Activated naive CD4-positive, alpha-beta T cell treated with anti-CD3 and anti-CD28 coated beads, Interleukin-2, amount 10 ng/mL, durations not matched to agents 7 days and 5 days (primary cell): ENCODE measurements at places on chromosomes 4 and X.

- no peak overlapping the region for H3K4me3 ChIP-seq
- H3K4me1 ChIP-seq, result no peaks in the 10 kb centered on the region
- no peaks in the 10 kb centered on the region for H3K27me3 ChIP-seq
- DNase-seq, result no peak
- H3K27ac ChIP-seq, result no peak overlapping the region
Measured at GRCh38 chr4:102684610-102685052, 76.1 kb downstream of the MANBA start.

DNA sequence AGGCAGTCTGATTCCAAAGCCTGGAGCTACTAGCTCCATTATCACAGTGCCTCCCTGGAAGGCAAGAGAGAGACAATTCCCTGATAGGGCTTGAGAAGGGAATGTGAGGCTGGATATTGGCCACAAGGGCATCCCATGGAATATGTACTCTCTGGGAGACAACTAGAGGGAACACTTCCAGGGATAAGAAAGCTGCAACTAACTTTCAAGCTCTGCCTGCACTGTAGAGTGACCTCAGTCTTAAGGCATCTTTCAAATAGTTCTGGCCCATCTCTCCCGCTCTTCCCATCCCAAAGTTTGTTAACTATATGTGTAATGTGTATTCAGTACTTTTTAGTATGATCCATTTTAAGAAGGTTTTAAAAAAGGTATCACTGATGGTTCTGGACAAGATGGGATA lies 13.1 kb upstream of the RNF212 start:
- H3K4me3 ChIP-seq, result no peak overlapping the region
- DNase-seq, result no peak
- H3K27ac ChIP-seq, result no peak overlapping the region
- H3K27me3 ChIP-seq, result peaks cover 38% of the 10 kb centered on the region

DNA sequence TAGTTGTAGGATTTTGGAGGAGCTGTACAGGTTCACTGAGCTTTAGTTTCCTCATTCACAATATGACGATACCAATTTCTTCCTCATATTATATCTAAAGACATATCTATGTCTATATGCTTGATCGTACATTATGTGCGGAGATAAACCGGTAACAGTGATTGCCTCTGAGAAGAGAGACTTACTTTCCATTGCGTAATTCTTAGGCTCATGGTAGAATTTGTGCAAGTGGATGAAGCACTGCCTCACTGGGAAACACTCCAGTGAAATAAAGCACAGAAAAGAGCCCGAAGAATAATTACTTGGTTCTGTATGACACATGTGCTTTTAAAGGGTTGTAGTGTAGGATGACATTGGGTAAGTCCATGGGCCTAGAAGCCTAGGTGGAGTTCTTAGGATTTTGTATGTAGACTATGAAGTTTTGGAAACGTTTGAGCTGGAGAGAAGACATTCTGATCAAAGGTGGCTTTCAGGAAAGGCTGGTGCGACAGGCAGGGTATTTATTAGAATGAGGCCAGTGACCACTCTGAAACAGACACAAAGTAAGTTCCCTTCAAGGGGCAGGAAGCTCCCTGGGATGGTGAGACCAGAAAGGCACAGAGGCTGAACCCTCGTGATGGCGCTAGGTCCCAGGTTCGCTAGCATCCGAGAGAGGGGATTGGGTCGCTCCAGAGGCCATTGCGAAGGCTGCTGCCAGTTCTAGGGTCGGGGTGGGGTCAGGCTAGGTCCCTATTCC lies 649 bp upstream of the VBP1 start:
- H3K27ac ChIP-seq, result peak overlapping the region; percentile 92
- H3K4me1 ChIP-seq, result peaks cover 22% of the 10 kb centered on the region
- peak overlapping the region; percentile 90 for H3K4me3 ChIP-seq
- peaks cover 6% of the 10 kb centered on the region for H3K36me3 ChIP-seq

GRCh38 chr4:92050875-92051274 lies 252.9 kb upstream of the GRID2 start:
- DNase-seq, result no peak
- H3K27ac ChIP-seq, result no peak overlapping the region
- no peaks in the 10 kb centered on the region for H3K27me3 ChIP-seq
- H3K4me3 ChIP-seq, result no peak overlapping the region
- H3K36me3 ChIP-seq, result no peaks in the 10 kb centered on the region

DNA sequence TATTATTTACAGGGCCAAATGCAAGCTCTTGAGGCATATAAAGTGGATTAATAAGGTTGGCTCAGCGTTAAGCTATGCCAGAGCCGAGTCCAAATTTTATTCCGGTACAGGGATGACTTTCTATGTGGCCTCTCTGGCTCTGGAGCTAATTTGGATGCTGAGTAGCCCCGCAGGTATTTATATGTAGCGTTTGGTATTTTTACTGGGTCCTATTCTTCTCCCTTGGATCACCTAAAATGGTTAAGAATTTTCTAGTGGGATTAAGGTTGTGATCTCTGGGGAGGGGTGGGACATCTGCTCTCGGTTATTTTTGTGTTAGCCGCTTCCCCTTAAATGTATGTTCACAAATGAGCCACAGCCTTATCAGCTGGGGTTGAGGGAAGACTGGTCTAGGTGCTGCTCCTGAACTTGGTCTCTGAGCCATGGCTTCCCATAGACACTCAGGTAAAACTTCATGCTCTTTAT lies 49.4 kb downstream of the FHL1 start:
- H3K36me3 ChIP-seq, result peaks cover 4% of the 10 kb centered on the region
- no peak for DNase-seq
- no peak overlapping the region for H3K4me3 ChIP-seq
- peaks cover 41% of the 10 kb centered on the region for H3K4me1 ChIP-seq
- H3K27ac ChIP-seq, result no peak overlapping the region

DNA sequence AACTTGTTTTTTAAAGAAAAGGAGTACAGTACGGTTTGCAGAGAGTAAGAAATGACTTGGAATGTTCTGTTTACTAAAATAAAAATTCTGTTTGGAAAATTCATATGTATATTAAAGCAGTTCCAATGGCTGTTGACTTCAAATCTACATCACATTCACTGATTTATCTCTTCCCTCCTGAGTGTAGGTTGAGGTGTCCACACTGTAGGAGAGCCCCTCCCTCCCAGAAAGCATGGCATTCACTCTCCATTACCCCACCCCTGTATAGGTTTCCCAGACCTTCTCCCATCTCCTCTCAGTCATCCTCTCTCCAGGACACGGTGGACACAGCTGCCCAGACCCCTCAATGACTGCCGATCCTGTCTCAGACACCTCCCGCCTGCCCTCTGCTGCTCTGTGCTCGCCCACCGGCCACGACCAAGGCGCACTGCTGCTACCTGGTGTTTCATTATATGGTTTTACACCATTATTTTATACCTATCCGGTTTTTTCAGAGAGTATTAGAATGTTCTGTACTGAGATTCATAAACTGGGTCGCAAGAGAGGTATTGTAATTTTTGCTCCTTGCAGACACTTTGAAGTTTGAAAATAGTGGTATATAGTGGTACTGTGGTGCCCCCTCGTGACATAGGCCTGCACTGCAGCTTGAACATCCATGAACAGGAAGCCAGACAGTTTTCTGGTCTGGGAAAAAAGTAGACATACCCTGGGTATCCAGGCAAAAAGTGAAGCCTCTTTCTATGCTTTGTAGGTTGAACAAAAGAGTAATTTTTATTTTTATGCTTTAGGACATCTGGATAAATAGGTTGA lies 38.8 kb upstream of the BEX4 start:
- DNase-seq, result peak; percentile 66
- no peak overlapping the region for H3K27ac ChIP-seq
- peaks cover 3% of the 10 kb centered on the region for H3K4me1 ChIP-seq
- no peaks in the 10 kb centered on the region for H3K36me3 ChIP-seq
- H3K27me3 ChIP-seq, result no peaks in the 10 kb centered on the region
- no peak overlapping the region for H3K4me3 ChIP-seq

GRCh38 chr4:7478665-7479064 lies 43.9 kb upstream of the PSAPL1 start:
- no peaks in the 10 kb centered on the region for H3K4me1 ChIP-seq
- peaks cover 3% of the 10 kb centered on the region for H3K27me3 ChIP-seq
- no peak overlapping the region for H3K4me3 ChIP-seq

GRCh38 chr4:38600575-38600974 lies 63.4 kb upstream of the KLF3 start:
- H3K4me1 ChIP-seq, result peaks cover 24% of the 10 kb centered on the region
- no peak overlapping the region for H3K27ac ChIP-seq
- H3K4me3 ChIP-seq, result no peak overlapping the region
- H3K36me3 ChIP-seq, result peaks cover 3% of the 10 kb centered on the region

DNA sequence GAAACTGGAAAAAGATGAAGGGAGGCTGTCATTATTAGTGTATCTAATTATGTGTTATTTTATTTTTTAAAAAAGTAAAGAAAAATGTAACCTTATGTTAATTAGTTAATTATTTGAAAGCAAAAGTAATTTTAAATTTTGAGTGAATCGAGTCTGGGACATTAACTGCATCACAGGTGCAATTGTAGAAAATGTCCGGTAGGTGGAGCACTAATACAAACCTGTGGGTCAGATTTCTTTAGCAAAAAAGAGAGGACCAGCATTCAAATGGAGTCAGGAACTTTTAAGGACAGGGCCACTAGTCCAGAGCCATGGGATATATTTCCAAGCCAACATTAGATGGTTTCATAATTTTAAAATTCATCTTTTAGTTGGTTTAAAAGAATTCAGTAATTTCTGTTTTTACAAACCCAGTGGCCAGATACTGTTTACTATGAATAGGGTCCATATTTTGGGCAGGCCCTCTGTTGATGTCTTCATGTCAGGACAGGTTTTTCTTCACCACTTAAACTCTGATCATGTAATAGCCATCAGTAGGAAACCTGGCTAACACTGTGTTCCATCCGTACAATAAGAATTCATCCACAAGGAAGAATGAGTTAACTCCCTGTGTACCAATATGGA lies 27.2 kb downstream of the BST1 start:
- peaks cover under 1% of the 10 kb centered on the region for H3K27me3 ChIP-seq
- peaks cover 30% of the 10 kb centered on the region for H3K4me1 ChIP-seq
- peak; percentile 46 for DNase-seq
- peaks cover 2% of the 10 kb centered on the region for H3K36me3 ChIP-seq
- H3K4me3 ChIP-seq, result no peak overlapping the region
- no peak overlapping the region for H3K27ac ChIP-seq

- no peak for DNase-seq
- H3K4me1 ChIP-seq, result peaks cover 17% of the 10 kb centered on the region
- H3K27ac ChIP-seq, result no peak overlapping the region
- H3K36me3 ChIP-seq, result no peaks in the 10 kb centered on the region
Measured at GRCh38 chrX:132751063-132751690, 207.3 kb downstream of the HS6ST2 start.

DNA sequence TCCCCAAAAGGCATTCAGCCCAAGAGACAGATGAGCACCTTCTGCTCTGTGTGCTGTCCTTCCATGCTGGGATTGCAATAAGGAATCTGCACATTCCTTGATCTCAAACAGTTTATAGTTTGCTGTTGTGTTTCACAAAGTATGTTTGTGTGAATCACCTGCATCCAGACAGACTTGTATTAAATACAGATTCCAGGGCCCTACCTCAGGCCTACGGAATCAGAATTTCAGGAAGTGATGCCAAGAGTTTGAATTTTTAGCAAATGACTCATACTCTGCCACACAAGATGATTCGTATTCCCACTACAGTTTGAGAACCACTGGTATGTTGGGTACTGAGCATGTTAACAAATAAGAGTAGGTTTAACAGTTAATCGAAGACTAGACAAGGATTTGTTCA lies 7.0 kb downstream of the VAMP7 start:
- DNase-seq, result no peak
- H3K4me1 ChIP-seq, result peaks cover 20% of the 10 kb centered on the region
- H3K27ac ChIP-seq, result no peak overlapping the region
- no peaks in the 10 kb centered on the region for H3K27me3 ChIP-seq

DNA sequence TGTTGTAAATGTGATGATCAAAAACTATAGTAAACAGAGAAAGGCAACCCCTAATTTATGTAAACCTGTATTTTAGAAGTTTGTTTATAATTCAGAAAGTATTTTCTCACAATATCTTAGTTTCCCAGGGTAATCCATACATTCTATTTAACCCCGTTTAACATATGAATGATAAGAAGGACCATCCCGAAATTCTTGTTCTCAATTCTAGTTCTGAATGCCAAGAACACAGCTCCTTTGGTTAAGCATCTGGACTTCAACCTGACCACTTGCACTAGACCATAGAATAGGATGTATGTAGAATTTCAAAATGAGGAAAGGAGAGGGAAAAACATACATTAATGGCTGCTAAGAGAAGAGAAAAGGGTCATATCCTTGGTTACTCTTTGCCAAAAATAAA lies 227.0 kb downstream of the TENM3 start:
- H3K27ac ChIP-seq, result no peak overlapping the region
- no peak for DNase-seq
- no peak overlapping the region for H3K4me3 ChIP-seq
- no peaks in the 10 kb centered on the region for H3K4me1 ChIP-seq
- H3K36me3 ChIP-seq, result no peaks in the 10 kb centered on the region

- no peak for DNase-seq
- H3K27me3 ChIP-seq, result no peaks in the 10 kb centered on the region
- H3K27ac ChIP-seq, result no peak overlapping the region
- peaks cover 5% of the 10 kb centered on the region for H3K36me3 ChIP-seq
- no peak overlapping the region for H3K4me3 ChIP-seq
Measured at GRCh38 chr4:76199664-76200211, 13.9 kb downstream of the SCARB2 start.

GRCh38 chr4:148850257-148850995 lies 408.2 kb upstream of the NR3C2 start:
- no peak for DNase-seq
- H3K27ac ChIP-seq, result no peak overlapping the region
- H3K36me3 ChIP-seq, result no peaks in the 10 kb centered on the region
- H3K4me1 ChIP-seq, result no peaks in the 10 kb centered on the region
- no peaks in the 10 kb centered on the region for H3K27me3 ChIP-seq
